Stimulated activated CD4-positive, alpha-beta T cell treated with anti-CD3 and anti-CD28 coated beads, Interleukin-2, amount 100 ng/mL, for 4 hours (primary cell): ENCODE measurements at places on chromosomes 5 and 9.

- DNase-seq, result no peak
These were observed 123.1 kb upstream of the PAPPA start for GRCh38 chr9:116030517-116030916.

- DNase-seq, result no peak
These were observed 252.1 kb downstream of the SEC61B start for GRCh38 chr9:99474186-99474585.

- DNase-seq, result peak; percentile 68
These were observed 4.1 kb upstream of the AMBP start for GRCh38 chr9:114082017-114082762.

DNA sequence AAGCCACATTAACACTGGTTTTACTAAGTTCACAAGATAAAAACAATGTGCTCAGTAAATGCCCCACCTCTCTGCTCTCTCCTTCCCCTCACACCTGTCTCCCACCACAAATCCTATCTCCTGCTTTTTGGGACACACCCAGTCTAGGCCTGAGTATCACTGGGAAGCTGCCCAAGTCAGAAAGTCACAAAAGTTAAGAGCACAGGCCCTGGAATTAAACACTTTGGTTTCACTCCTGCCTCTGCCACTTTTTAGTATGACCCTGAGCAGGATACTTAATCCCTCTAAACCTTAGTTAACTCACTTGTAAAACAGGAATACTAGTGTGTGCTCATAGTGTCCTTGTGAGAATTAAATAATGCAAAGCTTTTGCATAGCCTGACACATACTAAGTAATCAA is 11.3 kb downstream of the C5 start:
- DNase-seq, result no peak

- no peak for DNase-seq
These were observed 170.3 kb downstream of the ENTREP1 start for GRCh38 chr9:69495296-69495695.

- no peak for DNase-seq
These were observed 18.2 kb downstream of the NRG2 start for GRCh38 chr5:140024928-140025327.

GRCh38 chr5:32207355-32207634 is 33.2 kb upstream of the GOLPH3 start:
- DNase-seq, result no peak

DNA sequence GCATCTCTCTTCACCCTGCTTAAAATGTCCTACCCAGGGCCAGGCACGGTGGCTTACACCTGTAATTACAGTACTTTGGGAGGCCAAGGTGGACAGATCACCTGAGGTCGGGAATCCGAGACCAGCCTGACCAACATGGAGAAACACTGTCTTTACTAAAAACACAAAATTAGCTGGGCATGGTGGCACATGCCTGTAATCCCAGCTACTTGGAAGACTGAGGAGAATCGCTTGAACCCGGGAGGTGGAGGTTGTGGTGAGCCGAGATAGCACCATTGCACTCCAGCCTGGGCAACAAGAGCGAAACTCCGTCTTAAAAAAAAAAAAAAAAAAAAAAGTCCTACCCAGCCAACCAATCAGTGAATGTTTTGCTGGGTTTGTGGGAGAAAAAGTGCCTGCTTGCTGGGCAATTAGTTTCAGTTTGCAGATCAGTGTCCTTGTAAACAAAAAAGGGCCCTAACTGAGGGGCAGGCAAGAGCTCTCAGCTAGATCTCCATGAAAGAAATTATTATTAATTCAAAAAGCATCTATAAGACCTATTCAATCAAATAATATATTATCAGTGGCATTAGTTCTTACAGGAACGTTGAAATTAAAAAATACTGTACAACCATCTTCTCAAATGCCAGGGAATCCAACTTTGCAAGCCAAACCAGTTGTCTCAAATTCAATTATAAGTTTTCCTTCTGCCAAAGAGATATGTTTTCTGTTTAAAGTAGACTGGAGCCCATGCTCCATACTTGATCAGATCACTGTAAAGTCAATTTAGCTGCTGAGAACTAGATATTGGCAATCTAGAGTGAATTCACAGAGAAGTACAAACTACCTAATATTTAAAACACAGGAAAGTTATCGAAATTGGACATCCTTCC is 3.9 kb downstream of the MEGF9 start:
- DNase-seq, result no peak

- DNase-seq, result no peak
These were observed 28.7 kb upstream of the BARX1 start for GRCh38 chr9:93983875-93984274.

- no peak for DNase-seq
These were observed 164.3 kb upstream of the OTULINL start for GRCh38 chr5:14417276-14417730.

DNA sequence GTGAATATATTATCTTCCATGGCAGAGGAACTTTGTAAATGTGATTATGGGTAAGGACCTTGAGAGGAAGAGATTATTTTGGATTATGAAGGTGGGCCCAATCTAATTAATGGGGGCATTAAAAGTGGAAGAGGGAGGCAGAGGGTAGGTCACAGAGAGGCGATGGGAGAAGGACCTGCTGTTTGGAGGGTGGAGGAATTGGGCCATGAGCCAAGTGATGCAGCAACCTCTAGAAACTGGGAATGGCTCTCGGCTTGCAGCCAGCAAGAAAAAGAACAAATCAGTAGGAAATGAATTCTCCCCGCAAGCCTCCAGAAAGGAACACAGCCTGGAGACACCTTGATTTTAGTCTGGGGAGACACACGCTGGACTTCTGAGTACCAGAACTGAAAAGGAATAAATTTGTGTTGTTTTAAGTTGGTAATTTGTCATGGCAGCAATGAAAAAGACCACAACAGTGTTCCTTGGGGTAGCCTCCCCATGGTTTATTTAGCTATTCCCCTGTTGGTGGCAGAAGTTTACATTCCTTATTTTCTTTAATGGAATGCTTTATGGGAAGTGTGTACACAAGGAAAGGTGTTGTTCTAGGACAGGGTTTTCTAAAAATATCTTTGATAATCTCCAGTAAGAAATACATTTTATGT is 103.6 kb downstream of the HSPA4 start:
- DNase-seq, result no peak

DNA sequence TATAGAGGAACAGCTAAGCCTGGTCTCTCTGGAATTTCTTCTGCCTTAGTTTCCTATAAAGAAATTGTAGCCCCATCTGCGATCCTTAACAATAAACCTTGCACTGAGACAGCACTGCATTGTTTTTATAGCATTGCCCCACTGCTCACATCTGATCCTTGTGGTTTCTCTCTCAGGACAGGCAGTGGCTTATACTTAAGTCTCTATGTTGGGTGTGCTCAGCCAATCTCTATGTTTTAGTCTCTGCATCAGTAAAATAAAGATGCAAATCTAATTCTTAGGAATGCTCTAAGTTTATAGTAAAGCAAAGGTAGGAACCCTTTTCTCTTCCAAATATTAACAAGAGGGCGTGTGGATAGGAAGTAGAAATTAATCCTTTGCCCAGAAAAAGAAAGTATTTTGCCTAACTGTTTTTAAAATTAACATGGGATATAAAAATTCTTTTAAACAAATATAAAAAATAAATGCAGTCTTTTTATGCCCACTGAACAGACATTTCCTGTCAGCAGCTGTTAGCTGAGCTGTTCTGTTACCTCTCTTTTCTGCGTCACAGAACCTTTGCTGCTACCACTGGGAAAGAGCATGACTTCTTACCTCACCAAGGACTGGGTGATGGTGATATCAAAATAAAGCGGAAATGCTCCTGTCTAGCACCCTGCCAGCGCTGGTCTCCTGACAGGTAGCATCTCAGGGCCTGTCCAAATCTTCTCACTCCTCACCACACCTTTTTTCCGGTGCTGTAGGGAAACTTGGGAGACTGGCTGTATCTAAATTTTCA is 29.5 kb downstream of the MRPS27 start:
- DNase-seq, result no peak

DNA sequence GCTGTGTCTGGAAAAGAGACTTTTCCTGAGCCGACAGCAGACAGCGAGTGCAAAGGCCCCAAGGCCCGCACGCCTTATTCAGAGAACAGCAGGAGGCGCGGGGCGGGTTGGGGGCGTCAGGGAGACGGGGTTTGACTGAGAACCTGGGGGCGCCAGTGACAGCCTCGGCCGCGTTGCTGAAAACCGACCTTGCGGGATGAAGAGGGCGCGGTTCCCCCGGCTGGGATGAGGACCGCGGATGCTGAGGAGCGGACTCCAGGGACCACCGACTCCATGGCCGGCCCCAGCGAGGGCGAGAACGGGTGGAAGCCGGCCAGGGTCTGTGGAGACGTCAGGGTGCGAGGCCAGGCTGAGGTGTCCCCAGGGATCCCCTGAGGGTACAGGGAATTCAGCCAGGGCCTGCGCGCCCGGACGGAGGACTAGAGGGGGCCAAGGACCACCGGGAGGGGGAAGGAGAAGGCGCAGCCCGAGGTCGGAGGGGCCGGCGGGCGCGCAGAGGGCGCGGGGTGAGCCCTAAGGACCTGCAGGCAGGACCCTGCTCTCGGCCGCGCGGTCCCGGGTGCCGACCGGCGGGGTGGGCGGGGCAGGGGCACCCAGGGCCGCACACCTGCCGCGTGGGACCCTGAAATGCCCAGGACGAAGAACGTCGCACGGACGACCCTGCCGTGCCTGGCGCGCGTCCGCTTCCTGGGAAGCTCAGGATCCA is 837 bp upstream of the AHRR start:
- DNase-seq, result no peak

DNA sequence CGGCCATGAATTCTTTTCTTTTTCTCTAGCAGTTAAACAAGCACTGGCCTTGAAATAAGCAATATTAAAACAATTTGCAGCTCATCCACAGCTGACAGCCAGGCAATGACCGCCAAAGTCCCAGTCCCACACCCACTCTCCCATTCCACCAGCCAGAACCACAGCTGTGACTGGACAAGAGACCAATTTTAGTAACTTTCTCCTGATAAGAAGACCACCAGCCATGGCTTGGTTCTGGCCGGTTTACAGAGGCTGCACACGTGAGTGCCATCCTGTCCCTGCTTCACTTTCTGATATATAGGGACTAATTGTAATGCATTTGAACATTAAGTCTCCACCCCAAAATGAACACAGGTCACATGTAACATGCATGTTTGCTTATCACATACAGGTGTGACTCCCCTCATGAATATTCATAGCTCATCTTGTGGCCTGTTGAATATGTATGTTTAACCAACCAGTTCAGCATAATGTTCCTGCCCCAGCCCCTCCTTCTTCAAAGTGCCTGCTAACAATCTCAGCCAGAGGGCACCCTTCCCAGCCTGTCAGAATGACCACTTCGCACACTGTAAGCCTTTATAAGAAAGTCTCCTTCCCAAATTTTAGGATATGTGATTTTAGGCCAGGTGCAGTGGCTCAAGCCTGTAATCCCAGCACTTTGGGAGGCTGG is 23.9 kb upstream of the FANCC start:
- DNase-seq, result no peak
